ENCODE measurements at places on chromosomes 1 and 21.

- DNase-seq: no peak
Observed at GRCh38 chr1:169019419-169020058, 87.0 kb upstream of the ATP1B1 start.

DNA sequence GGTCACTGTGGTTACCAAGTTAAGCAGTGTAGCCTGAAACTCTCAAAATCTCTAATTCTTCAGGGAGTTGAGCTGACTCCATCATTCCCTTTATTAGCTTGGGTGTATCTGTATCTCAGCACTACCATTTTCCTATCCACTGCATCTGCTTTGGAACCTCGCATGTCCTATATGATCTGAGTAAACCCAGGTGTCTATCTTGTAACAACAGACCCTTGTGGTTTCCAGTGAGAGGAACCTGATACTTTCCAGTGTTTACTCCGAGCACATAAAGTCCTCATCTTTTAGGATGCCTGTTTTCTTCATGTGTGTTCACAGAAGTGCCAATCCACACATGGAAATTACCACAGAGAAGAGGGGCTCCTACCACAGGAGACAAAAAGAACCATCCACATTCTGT, 650.4 kb downstream of the LMO4 start:
- no peak for DNase-seq

DNA sequence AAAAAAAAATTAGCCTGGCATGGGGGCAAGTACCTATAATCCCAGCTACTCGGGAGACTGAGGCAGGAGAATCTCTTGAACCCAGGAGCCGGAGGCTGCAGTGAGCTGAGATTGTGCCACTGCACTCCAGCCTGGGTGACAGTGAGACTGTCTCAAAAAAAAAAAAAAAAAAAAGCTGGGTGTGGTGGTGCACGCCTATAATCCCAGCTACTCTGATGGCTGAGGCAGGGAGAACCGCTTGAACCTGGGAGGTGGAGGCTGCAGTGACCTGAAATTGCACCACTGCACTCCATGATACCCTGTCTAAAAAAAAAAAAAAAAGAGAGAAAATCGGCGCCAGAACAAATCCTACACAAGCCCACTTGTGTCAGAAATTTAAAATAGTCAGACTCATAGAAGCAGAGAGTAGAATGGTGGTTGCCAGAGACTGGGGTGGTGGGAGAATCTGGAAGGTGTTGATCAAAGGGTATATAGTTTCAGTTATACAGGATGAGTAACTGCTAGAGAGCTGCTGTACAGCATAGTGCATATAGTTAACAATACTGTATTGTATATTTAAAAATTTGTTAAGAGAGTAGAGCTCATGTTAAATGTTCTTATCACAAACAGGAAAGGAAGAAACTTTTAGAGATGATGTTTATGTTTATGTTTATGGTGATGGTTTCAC, 9.6 kb downstream of the DIP2A start:
- no peak for DNase-seq

DNA sequence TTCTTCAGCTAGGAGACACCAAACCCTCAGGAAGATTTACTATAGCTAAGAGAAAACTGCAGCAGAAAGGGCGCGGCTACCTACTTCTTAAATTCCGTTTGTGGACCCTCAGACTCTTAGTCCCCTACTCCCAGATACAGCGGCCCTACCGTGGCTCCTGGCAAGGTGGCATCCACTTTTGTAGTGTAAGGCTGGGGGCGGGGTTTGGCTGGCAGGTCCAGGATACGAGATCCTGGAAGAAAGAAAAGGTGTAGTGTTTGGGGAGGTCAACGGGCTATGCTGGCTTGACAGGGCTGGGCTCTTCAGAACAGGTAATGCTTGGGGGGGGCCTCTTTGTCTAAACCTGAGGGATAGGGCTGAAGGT, 280 bp downstream of the CREB3L4 start:
- peak; percentile 35 for DNase-seq

DNA sequence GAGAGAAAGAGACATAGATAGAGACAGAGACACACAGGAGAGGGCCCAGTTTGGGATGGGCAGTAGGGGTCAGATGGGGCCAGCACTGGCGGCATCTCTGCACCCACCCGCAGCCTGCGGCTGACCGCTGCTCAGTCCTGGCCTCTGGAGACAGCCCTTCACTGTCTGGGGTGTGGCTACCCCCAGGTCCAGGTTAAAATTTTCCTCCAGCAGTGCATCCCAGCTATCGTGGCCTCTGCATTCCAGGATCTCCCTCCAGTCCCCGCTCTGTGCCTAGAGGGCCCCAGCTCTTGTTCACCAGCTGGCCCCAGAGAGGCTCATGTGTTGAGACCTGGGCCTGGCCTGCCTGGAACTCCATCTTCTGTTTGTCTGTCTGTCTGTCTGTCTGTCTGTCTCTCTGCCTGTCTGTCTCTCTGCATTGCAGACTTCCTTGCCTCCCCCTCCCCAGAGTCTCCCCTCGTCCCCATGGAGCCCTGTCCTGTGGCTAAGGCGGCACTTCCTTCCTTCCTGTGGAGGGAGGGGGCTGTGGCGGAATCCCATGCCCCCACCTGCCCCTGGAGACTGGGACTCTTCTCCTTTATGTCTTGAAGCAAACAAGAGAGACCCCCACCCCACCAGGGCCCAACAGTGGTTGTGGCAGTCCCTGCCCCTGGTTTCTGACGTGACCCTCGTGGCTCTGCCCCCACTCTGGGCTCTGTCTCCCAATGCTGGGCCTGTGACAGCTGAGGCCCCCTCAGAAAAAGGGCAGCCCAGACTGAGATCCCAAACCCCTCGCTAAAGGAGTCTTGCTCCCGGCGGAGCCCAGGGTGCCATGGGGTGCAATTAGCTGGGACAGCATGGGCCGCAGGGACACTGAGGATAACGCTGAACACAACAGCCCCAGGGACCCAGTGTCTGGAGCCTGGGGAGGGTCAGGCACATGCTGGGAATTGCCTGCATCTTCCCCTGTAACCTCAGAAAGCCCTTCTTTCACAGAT, 241.8 kb downstream of the NPHP4 start:
- no peak for DNase-seq

GRCh38 chr1:206658981-206659273, 23.6 kb downstream of the DYRK3 start:
- DNase-seq: no peak

DNA sequence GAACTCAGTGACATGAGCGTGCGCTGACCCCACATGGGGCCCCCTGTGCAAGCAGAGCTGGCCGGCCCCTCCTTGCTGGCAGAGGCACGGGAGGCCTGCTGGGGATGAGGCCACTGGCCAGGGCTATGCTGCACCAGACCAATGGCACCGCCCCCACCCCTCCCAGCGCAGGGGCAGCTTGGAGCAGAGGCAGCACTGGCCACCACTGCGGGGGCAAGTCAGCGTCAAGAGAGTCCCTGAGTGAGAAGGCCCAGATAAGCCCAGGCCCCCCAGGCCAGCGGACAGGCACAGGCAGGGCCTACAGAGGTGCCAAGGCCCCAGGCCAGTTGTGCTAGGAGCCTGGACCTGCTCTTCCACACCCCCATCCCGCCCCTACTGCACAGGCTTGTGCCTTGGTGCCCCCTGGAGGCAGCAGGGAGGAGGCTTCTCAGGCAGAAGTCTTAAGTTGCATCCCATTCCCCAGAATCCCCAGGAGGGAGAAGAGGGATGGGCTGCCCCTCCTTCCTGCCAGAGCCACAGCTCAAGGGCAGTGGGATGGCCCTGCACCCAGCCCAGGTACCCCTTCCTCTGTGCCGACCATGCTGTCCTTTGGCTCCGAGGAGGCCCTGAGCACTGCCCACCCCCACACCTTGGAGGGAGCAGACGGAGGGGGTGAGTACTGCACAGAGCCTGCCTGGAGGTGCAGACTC, 35.8 kb downstream of the EPHX1 start:
- DNase-seq: peak; percentile 91

GRCh38 chr1:212377644-212378043, 37.0 kb downstream of the PACC1 start:
- DNase-seq: no peak

DNA sequence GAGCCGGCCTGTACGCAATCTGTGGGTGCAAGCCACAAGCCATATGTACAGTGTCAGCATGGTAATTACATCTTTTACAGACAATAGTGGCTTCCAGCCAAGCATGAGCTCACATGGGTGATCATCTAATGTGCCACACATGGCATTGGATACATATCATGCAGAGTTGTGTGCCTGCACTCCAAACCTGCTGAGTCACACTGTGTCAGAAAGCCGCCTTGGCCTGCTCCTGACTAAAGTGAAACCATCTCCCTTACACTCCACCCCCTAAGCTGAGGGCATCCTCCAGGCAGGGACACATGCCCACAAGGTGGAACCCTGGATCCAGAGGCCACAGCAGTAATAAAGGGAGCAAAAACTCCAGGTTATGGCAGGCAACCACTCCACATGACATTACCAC, 72.5 kb downstream of the KCNT2 start:
- DNase-seq: peak; percentile 74

DNA sequence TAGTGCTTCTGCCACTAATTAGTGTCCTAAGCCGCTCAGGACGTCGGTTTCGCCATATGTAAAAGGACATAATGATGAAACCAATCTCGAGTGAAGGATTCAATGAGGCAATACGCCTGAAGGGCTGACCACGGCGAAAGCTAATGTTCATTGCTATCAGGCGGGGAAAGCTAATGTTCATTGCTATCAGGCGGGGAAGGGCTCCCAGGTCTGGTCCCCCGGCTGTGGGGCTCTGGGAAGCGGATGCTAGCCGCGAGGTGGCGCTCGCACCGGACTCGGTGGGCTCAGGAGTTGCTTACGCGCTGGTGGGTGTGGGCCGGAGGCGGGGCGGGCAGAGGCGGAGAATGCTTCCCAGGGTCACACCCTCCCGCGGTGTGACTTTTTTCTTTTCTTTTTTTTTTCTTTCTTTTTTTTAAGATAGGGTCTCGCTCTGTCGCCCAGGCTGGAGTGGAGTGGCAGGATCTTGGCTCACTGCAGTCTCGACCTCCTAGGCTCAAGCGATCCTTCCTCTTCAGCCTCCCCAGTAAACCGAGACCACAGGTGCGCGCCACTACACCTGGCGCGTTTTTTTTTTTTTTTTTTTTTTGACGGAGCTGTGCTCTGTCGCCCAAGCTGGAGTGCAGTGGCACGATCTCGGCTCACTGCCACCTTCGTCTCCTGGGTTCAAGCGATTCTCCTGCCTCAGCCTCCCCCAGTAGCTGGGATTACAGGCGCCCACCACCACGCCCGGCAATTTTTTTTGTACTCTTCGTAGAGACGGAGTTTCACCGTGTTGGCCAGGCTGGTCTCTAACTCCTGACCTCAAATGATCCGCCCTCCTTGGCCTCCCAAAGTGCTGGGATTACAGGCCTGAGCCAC, 1.1 kb upstream of the PEAR1 start:
- peak; percentile 96 for DNase-seq

DNA sequence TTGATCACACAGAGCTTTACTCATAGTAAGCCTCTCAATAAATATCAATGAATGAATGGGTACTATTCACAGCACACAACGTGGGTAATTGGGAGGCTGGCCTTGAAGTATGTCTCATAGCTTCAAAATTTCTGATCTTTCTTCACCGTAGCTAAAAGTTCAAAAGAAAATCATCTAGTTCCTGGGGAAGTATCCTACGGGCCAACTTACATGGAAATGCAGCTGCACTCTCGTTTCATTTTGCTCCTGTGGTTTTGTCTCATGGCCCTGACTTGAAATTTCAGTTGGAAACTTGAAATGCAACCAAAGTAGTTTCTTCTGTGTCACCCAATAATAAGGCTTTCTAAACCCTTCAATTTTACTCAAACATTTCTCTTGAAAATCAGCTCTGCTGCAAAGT, 76.1 kb upstream of the CNIH3 start:
- no peak for DNase-seq

DNA sequence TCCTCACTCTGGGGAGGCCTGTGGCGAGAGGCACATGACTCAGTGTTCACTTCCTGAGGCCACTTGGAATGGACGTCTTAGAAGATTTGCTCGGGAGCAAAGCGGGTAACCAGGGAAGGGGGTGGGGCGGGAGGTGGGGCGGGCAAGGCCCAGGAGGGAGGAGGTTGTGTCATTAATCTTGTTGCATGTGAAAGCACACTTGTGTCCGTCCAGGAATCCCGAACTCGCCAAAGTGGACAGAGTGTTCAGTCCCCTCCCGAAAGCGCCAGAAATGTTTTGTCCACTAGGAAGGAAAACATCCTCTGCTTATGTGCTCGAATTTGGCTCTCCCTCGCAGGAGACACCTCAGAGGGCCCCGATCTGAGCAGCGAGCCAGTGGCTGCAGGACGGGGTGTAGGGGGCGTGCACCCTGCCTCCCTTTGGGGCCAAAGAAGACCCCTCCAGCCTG, 84.2 kb downstream of the SPSB1 start:
- DNase-seq: no peak

DNA sequence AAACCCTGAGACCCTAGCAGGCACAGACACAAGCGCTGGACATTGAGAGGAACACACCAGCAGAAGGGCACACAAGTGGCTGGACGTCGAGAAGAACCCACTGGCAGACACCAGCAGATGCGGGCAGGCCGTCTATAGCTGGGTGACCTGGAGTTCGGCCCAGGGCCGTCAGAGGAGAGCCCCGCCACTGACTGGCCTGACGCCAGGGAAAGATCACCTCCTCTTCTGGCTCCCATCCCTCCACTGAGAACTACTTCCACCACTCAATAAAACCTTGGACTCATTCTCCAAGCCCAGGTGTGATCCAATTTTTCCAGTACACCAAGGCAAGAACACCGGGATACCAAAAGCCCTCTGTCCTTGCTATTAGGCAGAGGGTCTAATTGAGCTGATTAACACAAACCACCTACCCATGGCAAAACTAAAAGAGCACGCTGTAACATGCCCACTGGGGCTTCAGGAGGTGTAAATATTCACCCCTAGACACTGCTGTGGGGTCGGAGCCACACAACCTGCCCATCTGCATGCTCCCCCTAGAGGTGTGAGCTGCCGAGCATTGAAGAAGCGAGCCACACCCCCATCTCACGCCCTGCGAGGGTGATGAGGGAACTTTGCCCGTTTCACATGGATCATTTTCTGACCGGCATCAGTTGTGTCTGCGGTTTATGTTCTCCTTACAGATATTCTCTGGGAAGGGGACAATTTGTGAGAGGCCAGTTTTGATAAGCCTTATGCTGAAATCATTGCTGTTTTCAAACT, 104.8 kb downstream of the HLX start:
- no peak for DNase-seq

DNA sequence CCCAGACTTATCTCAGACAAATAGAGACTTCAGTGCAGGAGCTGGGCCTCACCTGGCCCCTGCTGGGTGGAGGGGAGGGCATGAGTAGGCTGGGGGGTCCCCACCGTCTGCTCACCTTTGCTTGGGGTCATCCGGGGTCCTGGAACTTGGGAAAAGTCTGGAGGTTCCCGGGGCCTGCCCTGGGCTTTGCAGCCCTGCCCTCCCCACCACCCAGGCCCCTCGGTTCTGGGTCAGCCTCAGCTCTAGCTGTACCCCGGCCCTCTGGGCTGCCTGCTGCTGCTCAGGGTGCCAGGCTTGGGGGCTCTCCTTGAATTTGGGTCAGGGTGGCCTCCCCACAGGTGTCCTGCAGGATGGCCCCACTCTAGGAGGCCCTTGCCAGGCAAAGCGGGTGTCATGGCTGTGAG, 2.4 kb upstream of the TMEM52 start:
- DNase-seq: no peak

GRCh38 chr1:69700770-69701169, 133.0 kb downstream of the LRRC7 start:
- DNase-seq: peak; percentile 51

GRCh38 chr1:244839656-244840055, 4.2 kb downstream of the COX20 start:
- DNase-seq: no peak

GRCh38 chr1:182192215-182192614, 130.7 kb upstream of the ZNF648 start:
- DNase-seq: no peak
